ENCODE measurements at places on chromosomes 4 and X.

- no peak for DNase-seq
Measured at GRCh38 chr4:86816501-86817273, 32.5 kb downstream of the SLC10A6 start.

DNA sequence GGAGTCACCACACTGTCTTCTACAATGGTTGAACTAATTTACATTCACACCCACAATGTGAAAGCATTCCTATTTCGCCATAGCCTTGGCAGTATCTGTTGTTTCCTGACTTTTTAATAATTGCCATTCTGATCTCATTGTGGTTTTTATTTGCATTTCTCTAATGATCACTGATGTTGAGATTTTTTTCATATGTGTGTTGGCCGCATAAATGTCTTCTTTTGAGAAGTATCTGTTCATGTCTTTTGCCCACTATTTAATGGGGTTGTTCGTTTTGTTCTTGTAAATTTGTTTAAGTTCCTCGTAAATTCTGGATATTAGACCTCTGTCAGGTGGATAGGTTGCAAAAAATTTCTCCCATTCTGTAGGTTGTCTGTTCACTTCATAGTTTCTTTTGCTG, 519.1 kb downstream of the STPG2 start:
- DNase-seq = no peak

GRCh38 chr4:155539746-155540145, 126.9 kb upstream of the GUCY1A1 start:
- no peak for DNase-seq

- no peak for DNase-seq
Measured at GRCh38 chr4:25929298-25929686, 15.3 kb downstream of the SMIM20 start.

- DNase-seq = no peak
Measured at GRCh38 chr4:52106191-52106590, 55.1 kb downstream of the SPATA18 start.

DNA sequence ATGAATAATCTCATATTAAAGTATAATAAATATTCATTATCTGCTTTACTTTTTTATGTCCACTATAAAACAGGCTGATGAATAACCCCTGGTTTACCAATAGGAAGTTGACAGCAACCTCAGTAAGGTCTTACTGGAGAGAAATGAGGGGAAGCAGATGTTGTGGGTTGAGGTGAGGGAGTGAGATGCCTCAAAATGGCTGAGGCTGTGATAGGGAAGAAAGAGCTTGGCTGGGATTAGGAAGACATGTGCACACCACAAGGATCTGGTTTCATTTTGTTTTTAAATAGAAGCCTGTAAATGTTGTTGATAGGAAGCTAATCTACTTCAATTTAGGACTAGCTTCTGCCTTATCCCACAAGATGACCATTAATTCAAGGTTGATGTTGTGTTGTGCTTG, 14.4 kb upstream of the CYBB start:
- no peak for DNase-seq

DNA sequence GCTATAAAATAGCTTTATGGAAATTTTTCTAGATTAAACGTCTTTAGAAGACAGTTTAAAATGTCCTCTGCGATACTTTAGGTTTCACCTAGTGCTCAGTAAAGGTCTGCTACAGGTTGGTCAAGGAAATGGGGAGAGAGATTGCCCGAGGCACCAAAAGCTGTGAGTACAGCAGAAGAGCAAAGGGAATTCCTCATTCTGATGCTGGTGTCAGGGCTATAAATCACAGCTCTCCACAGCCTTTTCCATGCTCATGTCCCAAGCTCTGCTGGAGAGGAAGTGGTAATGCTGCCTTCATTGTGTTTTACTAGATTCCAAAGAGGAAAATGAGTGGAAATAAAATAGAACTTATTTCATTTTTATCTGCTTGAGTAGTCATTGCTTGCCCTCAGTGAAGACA, 2060.4 kb downstream of the ARAP2 start:
- DNase-seq = no peak

- DNase-seq = no peak
Measured at GRCh38 chrX:136477026-136477425, 10.7 kb upstream of the BRS3 start.

DNA sequence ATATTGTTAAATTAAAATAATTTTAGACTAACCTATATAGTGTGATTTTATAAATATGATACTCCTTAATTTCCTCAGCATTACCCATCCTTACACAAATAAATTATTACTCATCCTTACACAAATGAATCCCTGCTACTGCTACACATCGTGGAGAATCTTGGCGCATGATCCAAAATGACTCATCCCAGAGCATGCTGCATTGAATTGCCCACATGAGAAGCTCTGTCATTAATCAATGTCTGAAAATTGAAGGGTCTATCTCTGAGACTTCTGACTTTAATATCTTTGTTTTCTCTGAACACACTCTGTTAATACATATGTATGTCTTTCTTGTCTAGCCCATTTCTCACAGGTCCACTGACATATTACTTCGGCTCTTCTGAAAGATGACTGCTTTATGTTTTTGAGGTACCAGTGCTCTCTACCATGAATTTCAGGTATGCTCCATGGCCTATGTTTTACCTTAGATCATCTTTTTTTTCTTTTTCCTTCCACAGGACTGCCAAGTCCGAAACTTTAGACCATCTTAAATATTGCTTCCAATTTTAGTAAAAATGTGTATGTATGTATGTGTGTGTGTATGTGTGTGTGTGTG, 15.7 kb upstream of the DUSP21 start:
- no peak for DNase-seq

- DNase-seq = no peak
Measured at GRCh38 chr4:171334549-171334948, 478.7 kb upstream of the GALNTL6 start.

DNA sequence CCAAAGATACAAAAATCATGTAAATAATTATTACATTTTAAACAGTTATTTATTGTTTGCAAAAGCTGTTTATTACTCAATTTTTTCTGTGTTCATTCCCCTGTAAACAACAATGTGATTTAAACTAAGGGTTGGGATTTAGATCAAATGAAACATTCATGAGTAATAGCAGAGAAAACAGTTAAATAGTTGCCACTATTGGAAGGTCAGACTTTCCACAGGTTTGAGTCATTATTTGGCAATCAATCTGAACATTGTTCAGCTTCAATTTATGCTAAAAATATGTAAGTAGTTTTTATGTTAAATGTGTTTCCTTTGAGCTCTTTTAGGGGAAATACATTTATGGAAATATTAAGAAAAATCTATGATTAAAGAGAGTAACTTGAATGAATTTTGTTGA, 144.9 kb downstream of the STIM2 start:
- DNase-seq = no peak

DNA sequence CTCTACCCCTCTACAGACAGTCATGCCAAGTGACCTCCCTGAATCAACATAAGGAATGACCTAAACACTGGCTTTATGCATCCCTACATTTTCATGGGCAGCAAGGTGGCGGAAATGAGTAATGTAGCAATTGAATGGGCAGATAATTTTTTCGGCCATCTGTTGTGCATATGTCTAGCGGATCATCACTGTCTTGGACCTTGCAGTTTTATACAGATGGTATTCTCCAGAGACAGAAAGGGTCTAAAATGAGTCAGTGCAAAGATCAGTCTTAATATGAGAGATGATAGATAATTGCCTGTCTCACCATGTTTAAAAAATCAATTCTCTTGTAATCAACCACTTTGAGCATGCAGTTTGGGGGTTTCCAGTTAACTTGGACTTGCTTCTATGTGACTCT, 177.3 kb upstream of the DKK2 start:
- no peak for DNase-seq

- no peak for DNase-seq
Measured at GRCh38 chr4:165517216-165517615, 138.4 kb downstream of the CPE start.

DNA sequence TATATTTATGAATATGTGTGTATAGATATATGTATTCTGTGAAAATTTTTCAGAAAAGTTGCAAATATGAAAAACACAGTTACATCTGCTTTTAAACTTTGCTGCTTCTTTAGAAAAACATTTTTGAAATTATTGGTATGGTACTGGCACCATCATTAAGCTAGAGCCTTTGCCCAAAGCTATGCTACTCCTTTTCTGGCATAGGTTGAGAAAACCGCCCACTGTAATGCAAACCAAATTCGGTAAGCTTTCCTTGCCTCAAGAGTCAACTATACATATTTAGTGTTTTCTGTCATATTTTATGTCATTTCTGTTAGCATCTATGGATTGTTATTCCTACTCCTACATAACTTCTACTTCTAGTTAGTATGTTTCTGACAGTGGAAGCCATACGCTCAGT, 50.7 kb downstream of the ANTXR2 start:
- DNase-seq = no peak

DNA sequence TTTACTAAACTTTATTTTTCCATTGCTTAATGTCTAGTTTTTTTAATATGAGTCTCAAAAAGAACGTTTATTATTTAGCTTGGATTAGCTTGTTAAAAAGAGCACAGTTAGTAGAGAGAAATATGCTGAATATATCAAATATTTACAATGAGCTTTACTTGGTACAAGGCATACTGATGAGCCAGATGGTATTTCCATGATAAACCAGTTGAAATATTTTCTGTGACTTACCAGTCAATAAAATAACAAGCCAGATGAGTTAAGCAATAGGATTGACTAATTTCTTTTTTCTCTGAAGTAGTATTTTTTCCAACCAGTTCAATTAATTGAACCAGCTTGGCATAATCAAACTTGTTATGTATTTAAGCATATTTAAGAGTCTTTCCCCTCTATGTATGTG, 134.1 kb downstream of the KLHL34 start:
- DNase-seq = no peak

GRCh38 chr4:4267981-4268380, 20.0 kb upstream of the TMEM128 start:
- DNase-seq = no peak

GRCh38 chr4:122831515-122832196, 5.0 kb downstream of the FGF2 start:
- no peak for DNase-seq

DNA sequence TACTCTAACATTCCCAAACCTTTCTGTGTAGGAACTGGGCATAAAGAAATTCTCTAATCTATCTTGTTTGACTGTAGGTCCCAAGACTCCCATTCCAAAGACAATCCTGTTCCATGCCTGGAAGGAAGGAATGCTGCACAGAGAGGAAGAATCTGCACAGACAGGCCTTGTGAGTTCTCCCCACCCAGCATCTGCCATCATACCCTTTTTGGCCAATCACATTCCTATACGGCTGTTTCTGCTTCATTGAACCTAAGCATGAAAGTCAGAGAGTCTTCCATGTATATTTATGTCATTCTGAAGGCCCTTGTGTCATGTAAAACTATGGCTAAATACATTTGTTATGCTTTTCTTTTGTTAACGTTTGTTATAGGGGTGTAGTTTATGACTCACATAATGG, 667.7 kb upstream of the IGFBP7 start:
- no peak for DNase-seq

DNA sequence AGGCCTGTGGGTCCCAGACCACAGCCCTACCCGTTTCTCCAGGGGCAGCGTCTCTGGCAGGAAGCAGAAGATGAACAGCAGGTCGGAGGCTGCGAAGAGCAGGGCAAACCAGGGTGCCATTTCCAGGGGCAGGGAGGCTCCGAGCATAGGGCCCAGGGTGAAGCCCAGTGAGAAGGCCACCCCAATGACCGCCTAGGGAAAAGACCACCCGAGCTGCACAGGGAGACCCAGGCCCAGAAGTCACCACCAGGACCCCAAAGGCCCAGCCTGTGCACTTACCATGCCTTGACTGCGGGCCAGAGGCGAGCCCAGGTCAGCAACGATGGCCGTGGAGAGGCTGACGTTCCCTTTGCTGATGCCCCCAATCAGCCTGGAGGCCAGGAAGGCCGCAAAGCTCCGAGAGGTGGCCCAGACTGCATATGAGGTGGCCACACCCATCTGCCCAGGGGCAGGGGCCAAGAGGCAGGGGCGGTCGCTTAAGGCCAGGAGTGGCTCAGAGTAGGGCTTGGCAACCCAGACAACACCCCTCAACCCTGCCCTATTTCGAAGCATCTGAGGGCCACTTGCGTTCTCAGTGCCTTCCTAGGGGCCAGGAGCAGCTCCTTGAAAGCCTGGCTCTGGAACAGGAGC, 30.8 kb downstream of the NOP14 start:
- no peak for DNase-seq

DNA sequence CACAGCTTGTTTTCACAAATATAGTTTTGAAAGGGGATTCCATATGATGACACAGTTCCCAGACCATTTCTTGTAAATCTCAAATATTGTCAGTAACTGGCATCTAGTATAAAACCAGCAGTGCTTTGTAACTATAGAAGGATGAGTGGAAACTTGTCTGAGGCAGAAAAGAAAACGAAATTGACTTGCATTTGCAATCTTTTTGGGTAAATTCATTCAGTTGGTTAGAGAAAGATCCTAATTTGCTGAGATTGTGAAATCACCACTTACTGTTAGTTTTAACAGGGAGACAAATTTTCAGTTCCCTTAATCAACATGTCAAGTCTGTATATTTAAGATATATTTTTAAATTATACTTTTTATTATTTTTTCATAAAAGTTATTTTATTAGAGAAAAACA, 71.5 kb upstream of the VEGFC start:
- DNase-seq = no peak

DNA sequence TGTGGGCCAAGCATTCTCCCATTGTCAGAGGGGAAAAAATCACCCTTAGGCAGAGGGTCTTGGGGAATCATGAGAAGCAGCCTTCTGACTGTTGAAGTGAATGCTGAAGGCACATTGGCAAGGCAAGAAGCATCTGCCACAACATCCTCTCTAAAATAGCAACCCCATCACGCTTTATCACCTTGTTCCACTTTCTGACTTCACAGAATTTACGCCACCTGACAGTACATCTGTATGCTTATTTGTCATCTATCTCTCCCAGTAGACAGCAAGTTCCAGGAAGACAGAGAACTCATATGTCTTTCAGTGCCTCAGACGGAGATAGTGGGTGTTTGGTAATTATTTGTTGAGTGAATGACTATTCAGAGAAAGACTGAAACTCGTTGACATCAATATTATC, 68.4 kb upstream of the SCML1 start:
- DNase-seq = no peak

GRCh38 chr4:71878376-71878775, 94.5 kb upstream of the GC start:
- DNase-seq = no peak

GRCh38 chr4:4560136-4560535, 18.3 kb upstream of the STX18 start:
- DNase-seq = no peak

- DNase-seq = no peak
Measured at GRCh38 chr4:722169-722725, 16.6 kb downstream of the PCGF3 start.

DNA sequence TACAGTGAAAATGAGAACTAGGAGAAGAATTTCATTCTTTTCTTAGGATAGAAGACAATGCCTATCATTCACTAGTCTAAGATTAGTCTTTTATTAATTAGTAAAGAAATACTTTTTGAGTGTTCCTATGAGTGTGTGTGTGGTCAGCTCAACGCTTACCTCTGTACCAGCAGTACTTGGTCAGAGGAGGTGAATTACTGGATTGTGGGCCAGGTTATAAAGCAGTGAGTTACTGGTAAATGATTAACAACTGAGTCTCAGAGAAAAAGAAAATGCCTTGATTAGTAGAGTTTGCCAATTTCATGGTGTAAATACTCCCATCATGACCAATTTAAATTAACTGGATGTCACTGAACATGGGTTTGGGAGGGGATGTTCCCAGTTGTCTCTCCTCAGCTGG, 444.6 kb downstream of the STIM2 start:
- no peak for DNase-seq

GRCh38 chr4:88219099-88219498, 60.7 kb upstream of the ABCG2 start:
- peak; percentile 45 for DNase-seq

- DNase-seq = no peak
Measured at GRCh38 chrX:2642791-2643190, 48.3 kb upstream of the CD99 start.
